ENCODE measurements at places on chromosomes 5 and 9. TPM values are rescaled to one million over a fixed set of nuclear protein-coding genes. Genes with fewer than 3 reads are reported as not detected.

The NAIP gene
- 16.4 TPM for total RNA-seq

The NR2F1 gene
- total RNA-seq: 30.9 TPM

The CTXN3 gene
- total RNA-seq: 13.2 TPM

The BHMT2 gene
- 0.64 TPM for total RNA-seq

The KIAA0825 gene
- total RNA-seq: 3.7 TPM

The NR2F1-AS1 gene
- total RNA-seq: 6.5 TPM

The FAM221B gene
- 0.76 TPM for total RNA-seq

The PRELID2 gene
- total RNA-seq: 11.6 TPM

The FABP6 gene
- total RNA-seq: 1.5 TPM

The SLC6A3 gene
- total RNA-seq: 1.1 TPM

The CSF2 gene
- total RNA-seq: not detected

The IFNA13 gene
- not detected for total RNA-seq

The NMUR2 gene
- total RNA-seq: not detected

The C5orf52 gene
- 0.56 TPM for total RNA-seq

The PCDHAC1 gene
- 0.24 TPM for total RNA-seq

The TMEM203 gene
- total RNA-seq: 20.6 TPM

The WHRN gene
- total RNA-seq: 13.3 TPM
